ENCODE measurements at places on chromosomes 11 and 22. TPM values are rescaled to one million over a fixed set of nuclear protein-coding genes. Genes with fewer than 3 reads are reported as not detected.

CABP7 gene
- total RNA-seq = 1.1 TPM

PICALM gene
- 1,141 TPM for total RNA-seq

IGLL5 gene
- total RNA-seq = not detected

CRACR2B gene
- total RNA-seq = 0.31 TPM

ACAD8 gene
- total RNA-seq = 28.7 TPM

SNX32 gene
- total RNA-seq = 7.3 TPM

KRTAP5-10 gene
- not detected for total RNA-seq

FOLR2 gene
- 5.8 TPM for total RNA-seq

SYCE3 gene
- total RNA-seq = not detected

CBLIF gene
- not detected for total RNA-seq

APOL5 gene
- not detected for total RNA-seq

ROBO4 gene
- total RNA-seq = 3.6 TPM

CD248 gene
- 1.1 TPM for total RNA-seq

CABP4 gene
- not detected for total RNA-seq

BAIAP2L2 gene
- total RNA-seq = not detected

SSTR3 gene
- not detected for total RNA-seq

PRR33 gene
- total RNA-seq = not detected

DNAJC4 gene
- 5.6 TPM for total RNA-seq

SMTNL1 gene
- not detected for total RNA-seq

TSGA10IP gene
- not detected for total RNA-seq

KRTAP5-9 gene
- not detected for total RNA-seq

OR8G5 gene
- total RNA-seq = 0.16 TPM

UPK3A gene
- total RNA-seq = not detected

CHADL gene
- 2.8 TPM for total RNA-seq

YAP1 gene
- total RNA-seq = 18.7 TPM

Data from occipital lobe (tissue), 3 donors.